Right renal cortex interstitium (tissue), 3 donors: ENCODE measurements at places on chromosomes 3 and 15. TPM values are rescaled to one million over a fixed set of nuclear protein-coding genes. Genes with fewer than 3 reads are reported as not detected.

- no peak for DNase-seq
These were observed 31.4 kb downstream of the FSD2 start for GRCh38 chr15:82774496-82774895.

- no peak for DNase-seq
These were observed 12.1 kb downstream of the CSNK1G1 start for GRCh38 chr15:64343841-64344240.

Gene ADAMTSL3
- 4.5 TPM for polyA plus RNA-seq

- no peak for DNase-seq
These were observed 650 bp downstream of the PYGO1 start for GRCh38 chr15:55587321-55588069.

GRCh38 chr3:66004244-66004643, 34.5 kb downstream of the MAGI1 start:
- no peak for DNase-seq

Gene CHRM5
- 0.15 TPM for polyA plus RNA-seq

Gene CD86
- polyA plus RNA-seq, result 1.7 TPM

DNA sequence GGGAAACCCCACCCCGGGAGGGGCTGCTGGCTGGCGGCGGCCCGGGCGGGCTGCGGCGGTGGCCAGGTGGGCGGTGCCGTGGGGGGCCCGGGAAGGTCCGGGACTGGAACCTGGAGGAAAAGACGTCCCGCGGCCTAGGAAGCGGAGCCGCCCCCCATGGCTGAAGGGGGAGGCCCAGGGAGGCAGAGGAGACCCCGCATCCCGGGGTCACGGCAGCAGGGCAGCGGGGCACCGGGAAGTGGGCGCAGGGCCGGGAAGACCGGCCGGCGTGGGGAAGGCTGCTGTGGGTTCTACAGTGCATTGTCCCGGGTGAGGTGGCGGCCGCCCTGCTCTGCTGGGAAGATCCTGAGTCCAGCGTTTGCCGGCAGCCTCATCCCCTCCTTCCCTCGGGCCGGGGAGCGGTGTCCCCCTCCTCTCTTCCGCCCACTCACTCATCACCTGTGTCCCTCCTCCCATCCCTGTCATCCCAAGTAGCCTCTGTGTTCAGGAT, 525 bp upstream of the FSTL1 start:
- DNase-seq, result no peak
